ENCODE measurements at places on chromosomes 2 and 18. TPM values are rescaled to one million over a fixed set of nuclear protein-coding genes. Genes with fewer than 3 reads are reported as not detected.

TCF23 gene
- total RNA-seq, result not detected

XDH gene
- not detected for total RNA-seq

WDFY1 gene
- total RNA-seq, result 29.9 TPM

OSBPL6 gene
- 0.05 TPM for total RNA-seq

HES6 gene
- 0.73 TPM for total RNA-seq

CD207 gene
- not detected for total RNA-seq

PTH2R gene
- 0.43 TPM for total RNA-seq

NPPC gene
- total RNA-seq, result 0.58 TPM

ZEB2 gene
- total RNA-seq, result 6.4 TPM

NEURL3 gene
- not detected for total RNA-seq

ARID5A gene
- total RNA-seq, result 82.4 TPM

TPRKB gene
- 16.5 TPM for total RNA-seq

C1GALT1C1L gene
- total RNA-seq, result not detected

AQP12A gene
- total RNA-seq, result not detected

STRN gene
- 30.9 TPM for total RNA-seq

BMP10 gene
- total RNA-seq, result not detected

SNORC gene
- 1.6 TPM for total RNA-seq

ALKAL2 gene
- not detected for total RNA-seq

GALR1 gene
- not detected for total RNA-seq

POTEC gene
- not detected for total RNA-seq

POLE4 gene
- total RNA-seq, result 37.8 TPM

GPR35 gene
- total RNA-seq, result 7.1 TPM

GCG gene
- total RNA-seq, result not detected
